ENCODE measurements at places on chromosomes 2 and 18. TPM values are rescaled to one million over a fixed set of nuclear protein-coding genes. Genes with fewer than 3 reads are reported as not detected.

DNA sequence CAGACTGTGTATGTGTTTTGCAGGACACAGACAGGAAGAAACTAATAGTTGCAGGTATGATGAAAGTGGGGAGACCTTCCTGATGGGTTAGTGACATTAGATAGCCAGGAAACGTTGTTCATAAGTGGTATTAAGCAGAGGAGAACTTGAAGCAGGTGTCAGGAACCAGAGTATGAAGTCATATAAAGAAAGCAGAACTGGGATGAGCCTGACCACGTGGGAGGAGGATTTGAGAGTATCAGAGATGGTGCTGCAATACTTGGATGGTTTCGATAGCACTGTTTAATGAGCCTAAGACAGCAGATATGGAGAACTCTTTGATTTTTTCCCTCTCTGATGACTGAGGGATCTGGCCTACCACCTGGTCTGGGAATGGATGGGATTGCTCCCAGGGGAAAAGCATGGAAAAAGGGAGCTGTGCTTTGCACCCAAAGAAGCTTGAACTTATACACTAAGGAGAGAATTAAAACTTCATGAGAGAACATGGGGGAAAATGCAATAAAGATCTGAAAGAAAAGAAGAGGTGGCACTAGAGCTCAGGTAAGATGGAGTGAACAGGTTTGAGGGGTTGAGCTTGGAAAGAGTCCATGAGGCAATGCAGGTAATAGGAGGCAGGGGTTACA, 226.0 kb upstream of the LRRTM1 start:
- no peak for DNase-seq

GRCh38 chr2:241061275-241061674, 40.8 kb downstream of the MTERF4 start:
- DNase-seq: no peak

GRCh38 chr2:204486805-204487204, 58.5 kb upstream of the PARD3B start:
- no peak for DNase-seq

The SETBP1 gene
- 25.8 TPM for total RNA-seq

DNA sequence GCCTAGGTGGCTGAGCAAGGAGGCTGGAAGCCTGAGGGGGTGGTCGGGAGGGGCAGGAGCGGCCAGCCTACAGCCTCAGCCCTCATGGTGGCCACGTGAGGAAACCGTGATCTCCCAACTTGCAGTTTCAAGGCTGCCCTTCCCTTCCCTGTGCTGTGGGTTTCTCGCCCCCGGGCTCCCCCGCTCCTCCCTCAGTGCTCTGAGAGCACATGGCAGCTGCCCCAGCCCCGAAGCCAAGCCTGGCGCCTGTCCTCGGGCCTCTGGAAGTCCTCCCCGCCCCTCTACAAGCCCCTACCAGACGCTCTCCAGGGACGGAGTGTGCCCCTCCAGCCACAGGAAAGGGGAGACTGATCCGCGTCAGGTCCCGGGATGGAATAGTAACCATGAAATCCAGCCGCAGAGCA, 586 bp upstream of the ANKRD23 start:
- DNase-seq: no peak

Measured in lower lobe of right lung (tissue), 2 donors.